Activated T-helper 17 cell treated with anti-CD3 and anti-CD28 coated beads, Interleukin-2, amount 50 U/mL, for 72 hours (primary cell): ENCODE measurements at places on chromosomes 3 and 15. TPM values are rescaled to one million over a fixed set of nuclear protein-coding genes. Genes with fewer than 3 reads are reported as not detected.

Gene TM4SF18
- total RNA-seq, result not detected

Gene PBRM1
- total RNA-seq, result 88.6 TPM

Gene ISLR
- not detected for total RNA-seq

Gene TGM4
- not detected for total RNA-seq

Gene CHRFAM7A
- total RNA-seq, result not detected

Gene PRSS50
- not detected for total RNA-seq

Gene SH3GL3
- total RNA-seq, result 0.74 TPM

Gene ANKRD34C
- total RNA-seq, result not detected

Gene NEK10
- total RNA-seq, result 1.6 TPM
